ENCODE measurements at places on chromosomes 16 and 17.
A peak's percentile ranks its signal among the peaks of the same experiment; 100 is the strongest.

GRCh38 chr17:72920513-72920912, 172.0 kb downstream of the SLC39A11 start:
- DNase-seq = no peak

- DNase-seq = no peak
Observed at GRCh38 chr16:59212492-59213024, 478.4 kb upstream of the GOT2 start.

DNA sequence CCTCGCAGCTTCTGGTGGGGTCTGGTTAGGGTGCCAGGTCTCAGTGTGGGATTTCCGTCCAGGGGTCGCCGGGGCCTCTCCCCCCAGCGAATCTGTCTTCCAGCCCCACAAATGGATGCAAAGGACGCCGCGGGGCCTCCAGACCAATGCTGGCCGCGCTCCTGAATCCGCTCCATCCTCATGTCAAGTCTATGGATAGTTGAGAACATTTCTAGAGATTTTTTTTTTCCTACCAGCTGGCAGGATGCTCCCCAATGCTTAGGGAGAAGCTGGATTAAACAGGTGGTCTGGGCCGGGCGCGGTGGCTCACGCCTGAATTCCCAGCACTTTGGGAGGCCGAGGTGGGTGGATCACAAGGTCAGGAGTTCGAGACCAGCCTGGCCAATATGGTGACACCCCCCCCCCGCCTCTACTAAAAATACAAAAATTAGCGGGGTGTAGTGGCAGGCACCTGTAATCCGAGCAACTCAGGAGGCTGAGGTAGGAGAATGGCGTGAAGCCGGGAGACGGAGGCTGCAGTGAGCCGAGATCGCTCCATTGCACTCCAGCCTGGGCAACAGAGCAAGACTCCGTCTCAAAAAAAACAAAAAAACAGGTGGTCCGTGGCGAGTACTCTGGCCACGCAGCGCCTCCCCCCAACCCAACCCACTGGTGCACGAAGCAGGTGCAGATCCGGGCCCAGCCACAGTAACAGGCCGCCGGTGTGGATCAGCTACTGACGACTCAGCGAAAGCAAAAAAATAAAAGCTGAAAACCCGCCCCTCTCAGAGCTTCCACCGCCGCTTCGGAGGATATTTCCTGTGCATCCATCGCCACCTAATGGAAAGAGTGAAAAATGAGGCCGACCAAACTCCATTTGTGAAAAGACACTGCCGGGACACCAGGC, 1.1 kb upstream of the NXN start:
- DNase-seq = peak; percentile 82

- DNase-seq = no peak
Observed at GRCh38 chr17:37551788-37552187, 57.4 kb downstream of the SYNRG start.

DNA sequence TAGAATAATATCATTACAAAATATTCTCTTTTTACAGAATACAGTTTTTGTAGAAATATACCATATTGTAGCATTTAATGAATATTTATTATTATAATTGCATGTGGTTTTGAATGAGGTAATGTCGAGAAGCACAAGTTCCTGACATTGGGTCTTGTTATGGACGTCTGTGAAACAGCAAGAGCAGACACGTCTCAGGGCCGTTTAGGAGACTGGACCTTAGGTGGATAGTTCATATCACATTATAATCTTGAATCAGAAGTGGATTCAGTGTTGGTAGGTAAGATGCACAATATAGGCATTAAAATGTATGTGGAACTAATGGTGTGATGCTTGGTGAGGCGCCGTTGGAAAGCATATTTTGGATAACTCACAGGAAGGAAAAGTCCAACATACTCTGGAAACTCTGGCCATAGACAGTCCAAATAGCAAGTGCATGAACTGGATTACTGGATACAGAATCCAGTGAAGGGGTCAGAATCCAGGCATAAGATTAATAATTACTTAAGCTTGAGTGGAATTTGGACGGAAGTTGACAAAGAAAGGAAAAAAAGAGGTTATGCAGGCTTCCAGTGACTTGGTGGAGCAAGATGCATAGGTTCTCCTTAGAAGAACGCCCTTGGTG, 17.2 kb downstream of the ABCA8 start:
- no peak for DNase-seq

DNA sequence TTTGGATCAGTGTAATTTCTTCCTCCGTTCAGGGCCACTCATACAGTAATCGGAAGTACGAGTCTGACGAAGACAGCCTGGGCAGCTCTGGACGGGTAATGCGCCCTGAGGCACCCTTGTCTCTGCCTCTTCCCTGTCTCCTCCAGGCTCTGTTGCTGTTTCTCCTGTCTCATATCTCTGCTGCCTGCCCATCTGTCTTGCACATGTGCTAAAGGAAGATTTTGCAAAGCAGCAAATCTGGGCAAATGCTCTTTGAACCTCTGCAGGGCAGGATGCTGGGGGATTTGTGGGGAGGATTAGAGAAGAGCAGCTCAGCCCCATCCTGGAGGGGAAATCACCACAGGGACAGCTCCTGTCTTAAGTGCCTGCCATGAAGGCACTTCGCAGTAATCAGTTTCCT, 32.4 kb upstream of the POLR3E start:
- no peak for DNase-seq

DNA sequence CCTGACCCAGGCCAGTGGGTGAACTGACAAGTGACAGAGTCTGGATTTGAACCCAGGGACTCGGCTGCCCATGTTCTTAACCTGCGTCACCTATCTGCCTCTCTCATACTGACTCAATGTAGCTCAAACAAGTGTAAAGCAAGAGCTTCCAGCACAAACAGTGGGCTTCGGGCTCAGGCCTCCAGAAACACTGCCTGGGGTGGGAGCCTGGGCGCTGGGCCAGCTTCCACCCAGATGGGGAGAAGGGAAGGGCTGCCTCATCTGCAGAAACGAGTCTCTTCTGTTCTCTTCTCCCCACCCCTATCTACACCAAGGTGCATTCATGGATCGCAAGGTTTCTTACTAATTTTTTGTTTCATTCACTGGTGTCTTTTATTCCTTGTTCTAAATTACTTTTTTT, 1.3 kb downstream of the CDRT4 start:
- no peak for DNase-seq

DNA sequence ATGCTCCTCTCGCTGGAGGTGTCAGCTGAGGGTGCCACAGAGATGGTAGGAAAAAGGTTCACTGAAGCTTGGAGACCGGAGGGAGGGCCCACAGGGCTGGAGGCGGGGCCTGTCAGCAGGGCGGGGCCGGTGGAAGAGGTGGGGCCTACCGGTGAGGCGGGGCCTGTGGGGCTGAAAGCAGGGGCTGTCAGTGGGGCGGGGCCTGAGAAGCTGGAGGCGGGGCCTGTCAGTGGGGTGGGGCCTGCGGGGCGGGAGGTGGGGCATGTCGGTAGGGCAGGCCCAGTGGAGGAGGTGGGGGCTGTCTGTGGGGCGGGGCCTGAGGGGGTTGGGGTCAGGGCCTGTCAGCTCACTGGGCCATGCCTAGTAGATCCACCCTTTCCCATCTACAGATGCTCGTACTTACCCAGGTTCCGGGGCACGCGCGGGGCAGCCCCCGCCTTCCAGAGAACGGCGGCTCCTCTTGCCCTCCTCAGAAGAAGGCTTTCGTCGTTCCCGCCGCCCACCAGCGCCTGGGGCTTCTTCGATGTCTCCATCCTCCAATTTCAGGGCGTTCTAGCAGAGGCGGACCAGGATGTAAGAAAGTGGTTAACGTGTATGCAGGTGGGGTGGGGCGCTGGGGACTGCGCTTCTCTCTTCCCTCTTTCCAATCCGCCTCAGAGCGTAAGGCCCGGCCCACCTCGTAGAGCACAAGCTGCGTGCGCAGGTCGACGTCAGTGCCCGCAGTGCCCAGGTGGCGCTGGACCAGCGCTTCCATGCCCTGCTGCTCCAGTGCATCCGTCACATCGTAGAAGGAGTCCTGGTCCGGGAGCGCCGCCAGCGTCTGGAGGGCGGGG, 9.8 kb downstream of the TMEM208 start:
- DNase-seq = peak; percentile 93

GRCh38 chr16:73067671-73068540, 20.0 kb upstream of the ZFHX3 start:
- no peak for DNase-seq

DNA sequence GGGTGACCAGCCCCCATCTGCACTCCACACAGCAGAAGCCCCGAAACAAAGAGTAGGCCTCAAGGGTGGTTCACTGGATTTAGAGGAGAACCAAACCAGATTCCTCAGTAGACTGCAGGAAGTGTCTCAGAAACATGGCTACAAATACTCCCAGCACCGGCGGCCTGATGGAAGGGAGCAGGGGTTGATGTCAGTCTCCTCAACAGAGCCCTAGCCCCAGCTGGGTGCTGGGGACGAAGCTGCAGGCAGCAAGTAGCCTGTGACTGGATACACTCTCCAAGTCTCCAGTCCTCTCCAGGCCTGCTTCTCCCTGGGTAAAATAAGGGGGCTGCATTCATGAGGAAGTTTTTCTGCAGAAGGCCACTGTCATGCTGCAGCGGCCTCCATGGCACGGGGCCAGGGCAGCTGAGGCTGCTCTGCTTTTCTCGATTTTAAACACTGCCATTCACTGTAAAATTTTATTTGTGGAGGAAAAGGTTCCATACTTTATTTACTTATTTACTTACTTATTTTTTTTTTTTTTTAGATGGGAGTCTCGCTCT, 36.7 kb upstream of the SREBF1 start:
- DNase-seq = no peak

- DNase-seq = no peak
Observed at GRCh38 chr16:50695017-50696000, 1.9 kb downstream of the NOD2 start.

DNA sequence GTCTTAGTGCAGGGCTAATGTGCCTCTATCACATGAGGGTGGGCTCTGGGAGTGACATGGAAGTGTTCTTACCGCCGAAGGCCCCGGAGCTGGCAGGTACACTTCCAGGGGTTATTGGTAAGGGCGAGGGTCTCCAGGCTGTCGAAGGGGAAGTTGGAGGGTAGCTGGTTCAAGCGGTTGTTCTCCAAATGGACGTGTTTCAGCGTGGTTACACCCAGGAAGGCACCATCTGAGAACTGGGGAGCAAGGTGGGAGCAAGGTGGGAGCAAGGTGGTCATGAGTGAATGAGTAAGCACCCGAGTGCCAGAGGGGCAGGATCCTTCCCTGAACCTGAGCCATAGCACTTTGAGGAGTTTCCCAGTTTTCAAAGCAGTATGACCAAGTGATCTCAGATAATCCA, 3.0 kb downstream of the CHAD start:
- DNase-seq = no peak

DNA sequence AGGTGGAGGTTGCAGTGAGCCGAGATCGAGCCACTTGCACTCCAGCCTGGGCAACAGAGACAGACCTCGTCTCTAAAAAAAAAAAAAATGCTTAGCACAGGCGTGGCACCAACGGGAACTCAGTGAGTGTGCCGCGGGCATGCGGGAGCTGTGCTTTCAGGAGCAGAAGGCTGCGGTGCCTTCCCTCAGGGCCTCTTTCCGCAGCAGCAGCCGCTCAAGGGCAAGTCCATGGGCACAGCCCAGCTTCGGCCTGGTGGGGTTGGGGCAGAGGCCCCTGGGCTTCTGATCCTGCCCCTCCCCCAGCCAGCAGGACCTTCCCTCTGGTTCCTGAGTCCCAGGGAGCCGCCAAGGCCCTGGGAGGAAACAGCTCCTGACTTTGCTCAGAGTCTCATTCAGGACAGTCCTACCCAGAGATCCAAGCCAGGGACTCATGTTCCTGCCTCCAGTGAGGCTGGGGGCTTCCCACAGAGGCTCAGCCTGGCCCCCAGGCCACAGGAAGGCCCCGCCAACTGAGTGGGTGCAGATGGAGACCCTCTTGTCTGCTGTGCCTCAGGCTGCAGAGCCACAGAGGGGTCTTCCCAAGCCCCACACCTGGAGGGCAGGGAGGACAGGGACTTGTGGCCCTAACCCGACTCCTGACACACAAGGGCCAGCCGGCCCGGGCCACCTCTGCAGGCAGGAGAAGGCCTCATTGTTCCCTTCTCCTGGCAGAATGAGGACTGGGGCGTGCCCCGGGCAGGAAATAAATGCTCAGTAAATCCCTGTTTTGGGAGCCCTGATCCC, 3.3 kb upstream of the ZG16B start:
- no peak for DNase-seq

DNA sequence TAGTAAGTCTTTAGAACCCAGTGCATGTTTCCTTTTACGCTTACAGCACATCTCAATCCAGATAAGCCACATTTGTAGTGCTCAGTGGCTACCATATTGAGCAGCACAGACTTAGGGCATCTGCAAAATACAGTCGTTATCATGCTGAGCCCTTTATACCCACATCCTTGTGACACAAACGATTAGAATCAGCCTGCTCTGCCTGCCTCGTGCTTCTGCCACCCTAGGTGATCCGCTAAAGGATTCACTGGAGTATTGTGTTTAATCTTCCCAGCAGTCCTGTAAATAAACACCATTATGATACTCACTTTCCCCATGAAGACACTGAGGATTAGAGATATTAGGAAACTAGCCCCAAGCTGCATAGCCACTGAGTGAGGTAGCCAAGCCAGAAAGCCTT, 51.3 kb upstream of the FA2H start:
- no peak for DNase-seq

GRCh38 chr17:14068542-14069250, 608 bp upstream of the COX10 start:
- no peak for DNase-seq

GRCh38 chr16:77674888-77675287, 47.4 kb upstream of the NUDT7 start:
- no peak for DNase-seq

DNA sequence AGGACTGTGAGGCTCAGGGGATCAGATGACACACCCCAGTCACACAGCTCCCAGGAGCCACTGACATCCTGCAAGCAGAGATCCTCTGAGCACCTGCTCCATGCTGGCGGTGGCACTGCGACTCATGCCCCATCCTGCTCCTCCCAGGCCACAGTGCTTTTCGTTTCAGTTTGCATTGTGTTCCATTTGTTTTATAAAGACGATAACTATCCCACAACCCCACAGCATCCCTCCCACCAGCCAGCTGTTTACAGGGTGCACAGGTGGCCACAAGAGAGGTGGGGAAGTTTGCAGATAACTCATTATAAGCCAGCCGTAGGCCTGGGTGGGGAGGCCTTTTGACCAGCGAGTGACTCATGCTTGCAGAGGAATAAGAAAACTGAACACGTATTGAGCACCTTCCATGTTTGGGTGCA, 28.2 kb downstream of the BCO1 start:
- peak; percentile 43 for DNase-seq

DNA sequence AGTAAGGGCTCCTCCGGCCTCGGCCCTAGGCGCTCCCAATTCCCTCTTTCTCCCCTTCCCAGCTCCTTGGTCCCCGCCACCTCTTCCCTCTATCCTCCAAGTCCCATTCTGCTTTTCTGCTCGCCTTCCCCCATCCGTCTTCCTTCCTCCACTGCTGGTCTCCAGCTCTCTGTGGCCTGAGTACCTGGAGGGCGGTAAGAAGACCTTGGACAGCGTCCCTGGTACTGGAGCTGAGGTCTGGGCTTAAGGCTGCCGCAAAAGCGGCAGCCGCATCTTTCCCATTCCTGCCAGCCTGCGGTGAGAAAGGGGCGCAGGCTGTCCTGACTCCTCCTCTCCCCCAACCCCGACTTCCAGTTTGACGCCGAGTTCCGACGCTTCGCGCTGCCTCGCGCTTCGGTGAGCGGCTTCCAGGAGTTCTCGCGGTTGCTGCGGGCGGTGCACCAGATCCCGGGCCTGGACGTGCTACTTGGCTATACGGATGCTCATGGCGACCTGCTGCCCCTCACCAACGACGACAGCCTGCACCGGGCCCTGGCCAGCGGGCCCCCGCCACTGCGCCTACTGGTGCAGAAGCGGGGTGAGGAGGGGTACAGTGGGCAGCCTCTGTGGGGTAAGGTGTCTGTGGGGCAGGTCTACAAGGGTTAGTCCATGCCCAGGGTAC, 471 bp downstream of the PARD6A start:
- DNase-seq = peak; percentile 54
